ENCODE measurements at places on chromosomes 13 and 19.

GRCh38 chr19:5334824-5335500 is 5.7 kb downstream of the PTPRS start:
- DNase-seq, result no peak

GRCh38 chr13:111020546-111020945 is 94.6 kb upstream of the ARHGEF7 start:
- no peak for DNase-seq

- no peak for DNase-seq
Observed at GRCh38 chr19:34261334-34262109, 7.2 kb downstream of the GARRE1 start.

DNA sequence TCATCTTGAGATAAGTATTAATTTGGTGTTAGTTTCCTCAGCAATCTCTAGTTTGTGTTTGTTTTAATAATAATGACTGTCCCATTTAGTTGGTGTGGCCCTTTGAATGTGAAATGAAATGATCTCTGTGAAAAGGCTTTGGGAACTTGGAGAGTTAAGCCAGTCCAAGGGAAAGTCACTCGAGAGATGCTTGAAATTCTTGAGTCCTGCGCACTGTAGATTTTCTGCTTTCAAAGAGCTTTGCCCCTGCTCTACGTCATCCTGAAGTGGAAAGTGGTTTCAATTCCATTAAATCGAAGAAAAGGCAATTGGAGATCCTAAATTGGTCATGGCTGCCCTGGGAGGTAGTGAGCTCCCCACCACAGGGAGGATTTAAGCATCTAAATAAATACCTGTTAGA is 403.8 kb downstream of the ZNF536 start:
- no peak for DNase-seq

GRCh38 chr13:112324116-112324515 is 52.0 kb upstream of the SPACA7 start:
- DNase-seq, result no peak

GRCh38 chr13:107461751-107462150 is 753.6 kb downstream of the LIG4 start:
- peak; percentile 53 for DNase-seq

All from stromal cell of bone marrow (primary cell).